Posterior vena cava (tissue), 2 donors: ENCODE measurements at places on chromosomes 16 and 17. TPM values are rescaled to one million over a fixed set of nuclear protein-coding genes. Genes with fewer than 3 reads are reported as not detected.

- no peak for DNase-seq
Observed at GRCh38 chr17:66523378-66524200, 221.2 kb downstream of the PRKCA start.

SPATA22 gene
- total RNA-seq = 0.24 TPM

GRCh38 chr16:84513123-84513522, 8.7 kb upstream of the MEAK7 start:
- peak; percentile 14 for DNase-seq

VASN gene
- total RNA-seq = 67.1 TPM

DNA sequence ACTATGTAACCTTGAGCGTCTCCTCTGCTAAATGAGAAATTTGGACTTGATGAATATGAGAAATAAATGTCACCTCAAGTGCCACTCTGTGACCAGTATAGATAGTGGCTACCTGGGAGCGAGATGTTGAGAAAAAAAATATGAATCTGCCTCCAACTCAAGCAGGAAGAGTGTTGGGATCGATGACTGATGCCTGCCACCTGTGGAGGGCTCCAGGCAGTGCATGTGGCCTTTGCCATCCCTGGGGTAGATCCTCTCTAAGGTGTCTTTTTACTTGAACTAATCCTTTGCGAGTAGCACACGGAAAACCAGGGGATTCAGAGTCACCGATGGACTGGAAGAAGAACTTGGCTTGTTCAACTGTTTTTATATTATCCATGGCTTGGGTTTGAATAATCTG, 9.4 kb downstream of the CCDC182 start:
- no peak for DNase-seq

- DNase-seq = peak; percentile 76
Observed at GRCh38 chr16:2956579-2956956, 7.5 kb upstream of the KREMEN2 start.

CNTNAP4 gene
- not detected for total RNA-seq

- DNase-seq = peak; percentile 94
Observed at GRCh38 chr17:43905985-43906852, 1.1 kb downstream of the MPP2 start.

DNA sequence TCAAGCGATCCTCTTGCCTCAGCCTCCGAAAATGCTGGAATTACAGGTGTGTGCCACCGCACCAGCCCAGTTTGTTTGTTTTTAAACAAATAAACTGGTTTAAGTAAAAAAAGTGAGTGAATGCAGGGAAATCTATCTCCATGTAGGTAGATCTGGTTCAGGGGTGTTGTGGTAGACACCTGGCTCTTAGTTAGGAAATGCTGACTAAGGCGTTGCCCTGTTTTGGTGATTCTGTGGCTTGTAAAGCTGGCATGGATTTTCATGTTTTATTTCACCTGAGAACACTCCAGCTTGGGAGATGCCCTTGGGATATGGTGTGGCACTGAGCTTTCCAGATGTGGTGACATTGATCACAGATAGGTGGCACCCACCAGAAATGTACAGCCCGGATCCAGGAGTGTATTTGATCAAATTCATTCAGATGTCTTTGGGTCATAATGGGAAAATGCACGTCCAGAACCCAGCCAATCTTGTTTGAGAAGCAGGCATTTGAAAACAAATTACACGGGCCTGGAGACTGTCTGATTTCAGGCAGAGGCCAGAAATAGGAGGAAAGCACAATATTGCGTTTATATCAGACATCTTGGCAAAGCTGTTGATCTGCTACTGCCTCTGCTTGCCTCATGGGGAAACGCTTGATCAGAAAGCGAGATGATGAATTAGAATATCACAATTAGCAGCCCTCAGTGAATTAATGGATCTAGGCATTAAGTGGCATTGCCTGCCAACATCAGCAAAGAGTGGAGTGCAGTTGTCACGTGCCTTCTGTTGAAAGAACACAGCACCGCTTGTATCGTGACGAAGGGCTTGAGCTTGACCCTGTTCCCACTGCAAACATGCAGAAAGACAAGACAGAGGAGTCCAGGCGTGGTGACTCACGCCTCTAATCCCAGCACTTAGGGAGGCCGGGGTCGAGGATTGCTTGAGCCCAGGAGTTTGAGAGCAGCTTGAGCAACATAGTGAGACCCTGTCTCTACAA, 7.3 kb upstream of the IL34 start:
- DNase-seq = no peak

DNA sequence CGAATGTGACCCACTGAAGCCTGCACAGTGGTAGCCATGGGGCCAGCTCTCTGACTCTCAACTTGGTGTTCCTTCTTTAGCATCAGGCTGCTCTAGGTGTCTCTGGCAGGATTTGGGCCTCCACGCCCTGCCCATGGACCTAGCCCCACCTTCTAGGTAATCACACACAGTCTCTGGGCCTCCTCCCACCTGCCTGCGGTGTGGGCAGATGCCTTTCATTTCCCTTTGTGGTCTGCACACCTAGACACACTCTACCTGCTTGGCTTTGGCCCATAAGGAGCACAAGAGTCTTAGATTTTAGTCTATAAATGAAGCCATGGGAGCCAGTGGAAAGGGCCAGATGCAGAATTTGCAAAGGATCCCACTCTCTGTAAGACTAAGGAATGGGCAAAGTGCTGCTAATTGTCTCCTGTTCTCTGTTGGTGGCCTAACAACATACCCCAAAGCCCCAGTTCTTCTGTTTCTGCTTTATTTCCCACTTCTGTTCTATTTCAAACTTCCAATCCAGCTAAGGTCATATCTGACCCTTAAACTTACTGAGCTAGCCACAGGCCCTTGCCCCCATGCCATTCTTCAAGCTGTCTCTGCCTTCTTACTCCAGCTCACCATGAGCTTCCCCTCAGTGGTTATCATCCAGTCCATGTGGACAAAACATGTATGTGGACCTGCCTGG, 7.2 kb upstream of the MFSD6L start:
- no peak for DNase-seq

DNA sequence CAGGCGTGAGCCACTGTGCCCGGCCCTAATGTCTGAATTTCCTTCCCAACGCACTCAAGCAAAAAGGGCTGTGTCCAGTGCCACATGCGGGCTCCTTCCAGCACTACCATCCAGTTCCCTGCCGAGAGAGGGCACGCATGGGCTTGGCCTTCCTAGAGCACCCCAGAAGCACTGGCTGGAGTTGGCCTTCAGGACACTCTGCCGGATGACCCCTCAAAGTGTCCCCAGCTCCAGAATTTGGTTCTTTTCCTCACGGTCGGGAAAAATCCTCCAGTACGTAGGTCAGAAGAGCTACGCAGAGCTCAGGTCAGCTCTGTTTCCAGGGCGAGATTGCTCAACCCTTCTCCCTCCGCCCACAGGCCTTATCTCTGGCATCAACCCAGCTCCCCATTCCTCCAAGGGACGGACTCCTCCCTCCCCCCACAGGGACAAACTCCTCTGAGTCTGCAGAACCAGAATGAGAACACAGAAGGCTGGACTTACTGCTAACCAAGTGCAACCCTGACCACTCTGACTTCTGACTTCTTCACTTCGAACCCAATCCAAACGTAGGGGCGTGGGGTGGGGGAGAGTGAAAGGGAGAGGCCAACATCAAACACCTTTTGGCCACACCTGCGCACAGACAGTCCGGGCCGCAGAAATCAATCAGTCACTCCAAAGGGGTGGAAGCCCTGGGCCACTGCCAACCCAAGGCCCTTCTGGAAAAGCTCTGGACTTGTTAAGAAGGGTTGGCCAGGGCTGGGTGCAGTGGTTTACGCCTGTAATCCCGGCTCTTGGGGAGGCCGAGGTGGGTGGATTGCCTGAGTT, 3.6 kb downstream of the CDC42EP4 start:
- peak; percentile 94 for DNase-seq

GRCh38 chr16:74438492-74438979, 17.3 kb upstream of the CLEC18B start:
- no peak for DNase-seq

GRCh38 chr16:12202486-12202885, 226.0 kb downstream of the SNX29 start:
- no peak for DNase-seq

- DNase-seq = peak; percentile 56
Observed at GRCh38 chr17:21418446-21419298, 42.5 kb downstream of the KCNJ12 start.

DNA sequence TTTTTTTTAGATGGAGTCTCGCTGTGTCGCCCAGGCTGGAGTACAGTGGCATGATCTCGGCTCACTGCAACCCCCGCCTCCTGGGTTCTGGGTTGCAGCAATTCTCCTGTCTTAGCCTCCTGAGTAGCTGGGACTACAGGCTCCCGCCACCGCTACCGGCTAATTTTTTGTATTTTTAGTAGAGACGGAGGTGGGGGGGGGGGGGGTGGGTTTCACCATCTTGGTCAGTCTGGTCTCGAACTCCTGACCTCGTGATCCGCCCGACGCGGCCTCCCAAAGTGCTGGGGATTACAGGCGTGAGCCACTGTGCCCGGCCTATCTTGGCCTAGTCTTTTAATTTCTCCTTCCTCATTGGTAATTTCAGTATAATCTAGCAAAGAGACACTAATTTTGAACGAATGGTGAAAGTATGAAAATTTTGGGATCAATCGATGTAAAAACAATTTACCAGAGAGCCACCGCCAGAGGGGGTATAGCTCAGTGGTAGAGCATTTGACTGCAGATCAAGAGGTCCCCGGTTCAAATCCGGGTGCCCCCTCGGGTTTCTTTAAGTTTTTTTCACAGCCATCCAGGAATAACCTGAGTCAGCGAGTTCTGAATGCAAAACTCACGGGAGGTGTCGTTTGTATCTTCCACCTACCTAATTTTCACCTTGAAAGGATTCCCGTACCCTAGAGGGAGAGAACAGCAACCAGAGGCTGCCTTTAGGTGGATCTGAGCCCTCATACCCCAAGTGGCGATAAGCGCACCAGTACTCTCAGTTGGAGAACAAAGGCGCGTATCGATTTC, 2.5 kb upstream of the LASP1 start:
- DNase-seq = no peak

BCO1 gene
- not detected for total RNA-seq

- no peak for DNase-seq
Observed at GRCh38 chr16:67539271-67539670, 10.6 kb downstream of the RIPOR1 start.

PRSS22 gene
- total RNA-seq = not detected

KRTAP2-1 gene
- not detected for total RNA-seq

DNA sequence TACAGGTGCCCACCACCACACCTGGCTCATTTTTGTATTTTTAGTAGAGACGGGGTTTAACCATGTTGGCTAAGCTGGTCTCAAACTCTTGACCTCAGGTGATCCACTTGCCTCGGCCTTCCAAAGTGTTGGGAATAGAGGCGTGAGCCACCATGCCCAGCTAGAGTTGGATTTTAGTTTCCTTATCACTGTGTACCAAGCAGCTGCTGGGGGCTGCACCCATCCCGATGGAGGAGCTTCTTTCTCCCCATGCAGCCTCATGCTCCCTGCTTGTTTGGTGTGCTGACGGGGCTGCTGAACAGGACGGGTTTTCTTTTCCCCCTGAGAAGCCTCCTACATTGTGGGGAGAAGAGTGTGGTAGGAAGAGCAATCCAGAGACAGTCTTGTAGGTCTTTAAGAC, 173.2 kb downstream of the LGALS9B start:
- DNase-seq = no peak

GRCh38 chr16:66152181-66152580, 214.3 kb upstream of the CDH5 start:
- no peak for DNase-seq

GRCh38 chr17:28719021-28719433, 758 bp upstream of the RPL23A start:
- DNase-seq = no peak

TP53TG3F gene
- total RNA-seq = not detected

- DNase-seq = no peak
Observed at GRCh38 chr16:80610481-80611156, 69.8 kb downstream of the DYNLRB2 start.

ESRP2 gene
- total RNA-seq = not detected

DNA sequence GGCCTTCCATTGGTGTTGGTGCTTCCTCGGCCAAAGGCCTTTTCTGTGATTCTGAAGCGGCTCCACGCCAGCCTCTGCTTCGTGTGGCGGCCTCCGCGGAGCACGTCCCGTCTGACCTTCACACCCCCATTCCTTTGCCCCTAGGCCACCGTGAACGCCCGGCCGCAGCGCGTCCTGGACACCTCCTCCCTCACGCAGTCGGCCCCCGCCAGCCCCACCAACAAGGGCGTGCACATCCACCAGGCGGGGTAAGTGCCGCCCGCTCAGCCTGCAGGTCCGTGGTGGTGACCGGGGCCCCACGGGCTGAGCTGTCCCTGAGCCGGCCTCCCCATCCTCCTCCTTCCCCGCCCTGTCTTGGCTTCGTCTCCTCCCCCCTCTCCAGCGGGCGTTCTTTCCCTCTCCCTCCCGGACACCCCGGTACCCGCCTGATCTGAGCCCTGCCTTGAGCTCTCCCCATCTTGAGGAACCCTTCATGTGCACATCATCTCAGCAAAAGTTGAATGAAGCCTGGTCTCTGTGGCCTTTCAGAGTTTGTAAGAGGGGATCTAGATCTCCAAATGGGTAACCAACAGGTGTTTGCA, 69.0 kb upstream of the CHMP6 start:
- peak; percentile 78 for DNase-seq

- no peak for DNase-seq
Observed at GRCh38 chr16:20377181-20377580, 24.7 kb upstream of the UMOD start.

KRTAP2-2 gene
- total RNA-seq = not detected

DNA sequence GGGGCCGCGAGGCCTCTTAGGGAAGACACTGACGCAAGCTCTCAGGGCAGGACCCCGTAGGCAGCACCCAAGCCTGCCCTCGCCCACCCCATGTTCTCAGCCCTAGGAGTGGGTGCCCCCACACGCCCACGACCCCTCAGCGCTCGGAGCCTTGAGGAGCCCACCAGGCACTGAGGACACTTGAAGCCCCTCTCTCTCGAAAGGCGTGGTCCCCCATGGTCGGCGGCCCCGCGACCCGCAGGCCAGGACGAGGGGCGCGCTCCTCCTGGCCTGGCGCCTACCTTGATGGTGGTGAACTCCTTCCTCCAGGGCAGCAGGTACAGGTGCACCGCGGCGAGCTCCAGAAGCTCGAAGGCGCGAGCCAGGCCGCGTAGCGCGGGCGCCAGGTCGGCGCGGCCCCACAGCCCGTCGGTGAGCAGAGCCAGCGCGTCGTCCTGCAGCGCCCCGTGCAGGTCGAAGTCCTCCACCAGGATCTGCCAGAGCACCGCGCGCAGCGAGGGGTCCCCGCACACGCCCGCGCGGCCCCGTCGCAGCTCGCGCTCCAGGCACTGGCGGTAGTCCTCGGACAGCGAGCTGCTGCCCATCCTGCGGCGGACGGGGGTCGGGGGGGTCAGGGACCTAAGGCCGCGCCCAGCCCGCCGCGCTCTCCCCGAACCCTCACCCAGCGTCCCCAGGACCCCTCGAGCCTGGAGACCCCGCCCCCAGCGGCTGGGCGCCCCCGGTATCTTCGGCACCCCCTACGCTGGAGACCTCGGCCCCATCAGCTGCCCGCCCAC, 668 bp downstream of the SPATA2L start:
- DNase-seq = no peak

- DNase-seq = no peak
Observed at GRCh38 chr17:34245351-34245905, 9.7 kb upstream of the CCL2 start.

- DNase-seq = no peak
Observed at GRCh38 chr17:40909755-40910154, 24.7 kb upstream of the KRT20 start.
